ENCODE measurements at places on chromosomes 7 and 10.

- DNase-seq = peak; percentile 99
Measured at GRCh38 chr10:23438547-23439451, at the start of gene OTUD1. TSS of gene OTUD1 (plus strand) at chr10:23439075. CDS start at chr10:23439458, 383 bp downstream.

- DNase-seq = no peak
Measured at GRCh38 chr7:92150450-92151017, 16.3 kb upstream of the CYP51A1 start.

- DNase-seq = no peak
Measured at GRCh38 chr7:155807789-155808548, 4.3 kb downstream of the SHH start.

DNA sequence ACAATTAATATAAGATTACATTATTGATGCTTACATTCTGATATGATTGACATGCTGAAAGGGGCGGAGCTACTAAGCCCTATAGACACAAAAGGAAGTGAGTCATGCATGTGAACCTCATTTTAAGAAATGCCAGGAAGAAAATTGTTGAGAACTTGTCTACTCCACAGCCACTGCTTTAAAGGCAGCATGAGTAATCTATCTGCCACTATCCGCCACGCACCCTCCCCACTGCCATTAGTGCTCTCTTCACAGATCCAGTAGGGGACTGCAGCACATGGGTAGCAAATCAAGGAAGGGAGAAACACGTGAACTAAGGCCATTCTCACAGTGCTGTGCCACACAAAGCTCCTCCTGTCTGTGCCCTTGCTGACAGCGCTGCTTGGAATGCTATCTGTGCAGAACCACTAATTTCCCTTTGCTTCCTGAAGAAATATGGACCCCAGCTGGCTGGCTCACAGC lies 524.8 kb downstream of the GRM8 start:
- DNase-seq = no peak

DNA sequence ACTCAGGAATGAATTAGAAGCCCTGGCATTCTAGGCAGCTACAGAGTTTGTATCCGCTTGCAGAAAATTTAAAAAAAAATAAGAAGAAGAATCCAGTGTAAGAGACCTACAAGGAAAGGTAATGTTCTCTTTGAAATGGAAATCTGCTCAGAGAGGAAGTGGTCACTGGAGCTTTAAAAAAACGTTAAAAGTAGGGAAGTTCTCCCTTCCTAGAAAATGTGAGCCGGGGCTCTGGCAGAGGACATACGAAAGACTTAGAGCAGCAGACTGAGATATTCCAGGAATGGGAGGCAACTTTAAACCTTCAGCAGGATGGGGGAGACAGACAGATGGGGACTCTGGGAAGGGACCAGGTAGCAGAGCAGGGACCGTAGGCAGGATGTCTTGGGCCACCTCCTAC lies 149.4 kb upstream of the NPS start:
- DNase-seq = no peak

- no peak for DNase-seq
Measured at GRCh38 chr7:66167773-66168387, 37.3 kb upstream of the TPST1 start.

GRCh38 chr10:73017955-73018480 lies 63.4 kb upstream of the PLA2G12B start:
- no peak for DNase-seq

DNA sequence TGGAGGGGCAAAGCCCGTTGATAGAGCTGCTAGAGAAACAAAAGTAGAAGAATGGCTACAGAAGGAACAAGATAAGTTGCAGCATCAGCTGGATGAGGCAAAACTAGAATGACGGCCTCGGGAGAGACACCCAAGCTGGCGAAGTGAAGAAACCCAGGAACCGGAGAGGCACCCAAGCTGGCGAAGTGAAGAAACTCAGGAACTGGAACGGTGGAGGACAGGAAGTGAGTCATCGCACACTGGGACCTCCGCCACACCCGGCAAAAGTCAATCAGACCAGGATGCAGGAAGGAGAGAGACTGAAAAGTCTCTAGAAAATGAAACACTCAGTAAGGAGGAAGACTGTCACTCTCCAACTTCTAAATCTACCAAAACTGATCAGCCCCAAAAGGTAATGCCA lies 133.0 kb upstream of the NEBL start:
- no peak for DNase-seq

- no peak for DNase-seq
Measured at GRCh38 chr7:5408777-5409176, 14.9 kb downstream of the TNRC18 start.

DNA sequence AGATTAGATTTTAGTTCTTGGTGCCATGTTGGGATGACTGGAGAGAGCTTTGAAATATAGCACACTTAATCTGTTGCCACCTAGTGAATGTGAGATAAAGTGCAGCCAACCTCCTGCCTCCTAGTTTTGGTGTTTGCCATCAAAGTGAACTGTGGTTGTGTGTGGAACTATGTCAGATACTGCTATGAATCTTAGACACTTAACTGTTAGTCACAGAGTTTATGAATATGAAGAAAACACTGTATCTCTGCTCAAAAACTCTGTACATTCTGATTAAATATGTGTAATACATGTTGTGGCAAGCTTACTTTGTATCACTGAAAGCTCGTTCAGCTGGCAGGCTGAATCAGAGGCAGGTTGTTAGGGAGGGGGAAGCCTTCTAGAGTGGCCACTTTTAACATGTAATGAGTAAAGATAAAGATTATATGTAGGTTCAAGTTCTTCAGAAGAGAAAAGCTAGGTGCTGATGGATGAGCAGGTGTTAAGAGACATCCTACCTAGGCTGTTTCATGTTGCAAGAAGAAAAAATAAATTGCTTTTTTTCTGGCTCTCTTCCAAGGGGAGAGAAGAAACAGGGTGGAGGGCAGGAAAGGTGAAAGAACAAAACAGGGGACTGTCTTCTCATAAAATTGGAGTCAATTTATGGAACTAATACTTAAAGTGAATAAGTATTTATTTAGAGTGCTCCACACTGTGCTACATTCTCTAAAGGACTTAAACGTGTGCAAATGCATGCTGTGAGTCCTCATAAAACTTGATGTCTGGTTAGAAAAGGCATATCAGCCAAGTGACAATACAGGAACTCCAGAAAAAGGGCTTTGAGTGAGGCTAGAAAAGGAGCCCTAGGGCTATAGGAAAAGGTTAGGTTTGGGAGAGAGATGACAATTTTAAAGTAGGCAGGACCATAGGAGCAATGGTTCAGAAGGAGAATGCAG lies 14.1 kb upstream of the LAMB1 start:
- no peak for DNase-seq

- no peak for DNase-seq
Measured at GRCh38 chr7:101333912-101334311, 12.3 kb upstream of the IFT22 start.

DNA sequence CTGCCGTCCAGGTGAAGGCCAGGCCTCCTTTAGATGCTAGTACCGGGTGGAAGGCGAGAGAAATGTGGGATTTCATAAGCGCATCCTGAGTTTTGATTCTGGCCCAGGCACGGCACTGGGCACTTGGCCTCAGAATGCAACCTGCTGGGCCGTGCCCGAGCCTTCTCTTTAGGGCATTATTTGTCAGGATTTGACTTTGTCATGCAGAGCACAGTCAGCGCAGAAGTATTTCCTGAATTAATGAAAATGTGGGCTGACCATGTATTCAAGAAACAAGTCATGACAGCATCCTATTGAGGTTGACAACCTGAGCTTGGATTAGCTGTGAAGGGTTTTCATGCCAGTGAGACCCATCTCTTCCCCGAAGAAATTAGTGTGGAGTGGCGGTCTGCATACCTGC lies 34.4 kb downstream of the RCC1L start:
- DNase-seq = no peak

GRCh38 chr10:63641799-63642198 lies 120.6 kb downstream of the REEP3 start:
- no peak for DNase-seq

- DNase-seq = no peak
Measured at GRCh38 chr10:59993931-59994330, 87.6 kb upstream of the CCDC6 start.

DNA sequence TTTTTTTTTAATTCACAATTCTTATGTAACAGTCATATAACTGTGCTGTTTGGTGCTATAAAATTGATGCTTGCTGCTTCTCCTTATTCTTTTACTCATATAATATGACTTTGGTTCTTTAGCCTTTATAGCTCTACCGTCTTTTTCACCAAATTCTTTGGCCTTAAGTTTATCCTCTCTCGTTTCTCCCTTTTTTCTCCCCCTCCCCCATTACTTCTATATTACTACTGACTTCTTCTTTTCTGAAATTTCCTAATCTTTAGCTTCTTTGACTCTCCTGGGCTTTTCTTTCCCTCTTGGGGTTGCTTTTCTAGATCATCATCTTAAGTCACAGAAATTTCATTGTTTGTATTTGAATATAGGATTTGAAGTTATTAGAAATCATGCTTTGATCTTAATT lies 3.8 kb downstream of the BCCIP start:
- no peak for DNase-seq

GRCh38 chr10:127151981-127152699 lies 44.3 kb downstream of the INSYN2A start:
- DNase-seq = no peak

GRCh38 chr10:93598157-93598556 lies 2.9 kb downstream of the RBP4 start:
- no peak for DNase-seq

- no peak for DNase-seq
Measured at GRCh38 chr10:44030132-44030531, 354.8 kb downstream of the CXCL12 start.

GRCh38 chr7:29035044-29035740 lies 77.1 kb upstream of the TRIL start:
- no peak for DNase-seq

GRCh38 chr10:99532687-99533495 lies at the start of gene NKX2-3:
TSS of gene NKX2-3 (plus strand) at chr10:99532942. CDS start at chr10:99533132, 190 bp downstream.
- DNase-seq = no peak

- DNase-seq = no peak
Measured at GRCh38 chr7:75928568-75928914, 13.6 kb downstream of the POR start.

GRCh38 chr7:151403764-151404163 lies 6.1 kb downstream of the WDR86 start:
- no peak for DNase-seq

- no peak for DNase-seq
Measured at GRCh38 chr10:44056206-44056605, 328.7 kb downstream of the CXCL12 start.

- DNase-seq = no peak
Measured at GRCh38 chr7:78092331-78092730, 293.8 kb downstream of the PHTF2 start.

GRCh38 chr10:114716811-114717404 lies 58.8 kb upstream of the ABLIM1 start:
- no peak for DNase-seq

DNA sequence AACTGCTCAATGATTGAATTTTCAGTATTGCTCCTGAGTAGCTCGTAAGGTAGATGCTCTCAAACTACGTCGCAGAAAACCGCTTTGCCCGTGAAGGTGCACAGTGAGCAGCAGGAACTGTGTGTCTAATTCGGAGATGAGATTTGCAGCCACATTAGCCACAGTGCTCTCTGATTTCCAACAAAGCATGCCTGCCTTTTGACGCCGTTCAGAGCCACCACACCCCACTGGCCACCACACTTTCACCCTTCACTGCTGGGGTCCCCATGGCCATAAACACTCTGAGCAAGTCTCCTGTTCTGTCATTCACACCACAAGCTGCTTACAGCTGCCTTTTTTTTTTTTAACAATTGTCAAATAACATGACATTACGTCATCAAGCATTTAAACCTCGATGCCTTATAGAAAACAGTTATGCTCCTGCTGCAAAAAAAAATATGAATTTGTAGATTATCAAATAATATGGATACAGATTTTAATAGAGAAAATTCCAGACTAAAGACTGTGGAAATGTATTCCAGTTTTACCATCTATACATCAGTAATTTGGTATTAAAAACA lies 578.8 kb upstream of the PFKP start:
- no peak for DNase-seq

DNA sequence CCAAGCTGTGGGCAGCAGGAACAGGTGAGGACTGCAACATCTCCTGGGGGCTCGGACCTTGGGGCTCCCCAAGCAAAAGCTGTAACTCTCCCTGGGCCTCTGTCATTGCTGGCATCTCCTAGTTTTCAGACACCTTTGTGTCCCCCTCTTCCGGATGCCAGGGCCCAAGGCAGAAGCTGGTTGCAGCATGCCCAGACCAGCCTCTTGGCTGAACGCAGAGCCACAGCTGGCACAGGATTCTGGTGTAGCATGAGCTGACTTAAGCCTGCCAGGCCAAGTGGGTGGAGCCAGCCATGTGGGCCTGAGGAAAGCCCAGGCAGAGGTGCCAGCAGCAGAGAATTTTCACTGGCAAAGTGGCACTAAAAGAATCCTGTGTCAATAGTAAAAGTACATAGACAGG lies 43.5 kb downstream of the ZWINT start:
- no peak for DNase-seq

DNA sequence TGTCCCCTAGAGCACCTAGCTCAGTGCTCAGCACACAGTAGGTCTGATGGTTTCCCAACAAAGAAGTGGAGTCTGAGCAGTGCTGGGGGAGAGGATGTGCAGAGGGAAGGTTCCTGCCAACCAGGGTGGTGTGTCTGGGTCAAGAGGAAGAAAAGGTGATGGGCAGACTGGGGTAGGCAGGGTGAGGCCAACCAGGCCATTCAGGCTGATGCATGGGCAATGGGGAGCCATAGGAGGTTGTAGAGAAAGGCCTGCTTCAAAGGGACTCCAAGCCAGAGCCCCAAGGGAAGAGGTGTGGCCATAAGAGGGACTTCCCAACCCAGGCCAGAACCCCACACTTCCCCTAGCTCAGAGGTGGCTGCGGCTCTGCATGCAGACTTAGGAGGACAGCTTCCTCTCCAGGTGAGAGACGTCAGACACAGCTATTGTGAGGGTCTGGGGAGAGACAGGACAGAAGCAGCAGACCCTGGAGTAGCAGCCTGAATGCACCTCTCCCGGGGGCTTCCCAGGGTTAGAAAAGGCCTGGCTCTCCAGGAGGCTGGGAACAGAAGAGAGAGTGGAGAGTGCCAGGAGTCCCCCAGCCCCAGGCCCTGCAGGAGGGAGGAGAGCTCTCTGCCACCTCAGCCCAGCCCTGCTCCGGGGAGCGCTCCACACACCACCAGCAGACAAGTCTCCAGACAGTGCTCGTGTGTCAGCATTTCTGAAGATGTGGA lies 87.4 kb upstream of the ZMIZ1 start:
- DNase-seq = no peak

GRCh38 chr10:49074836-49075682 lies 40.3 kb downstream of the VSTM4 start:
- DNase-seq = no peak

Measured in posterior cingulate gyrus (tissue), 11 donors.